ENCODE measurements at places on chromosomes 1 and 21. TPM values are rescaled to one million over a fixed set of nuclear protein-coding genes. Genes with fewer than 3 reads are reported as not detected.

LMOD1 gene
- 0.60 TPM for total RNA-seq

DNALI1 gene
- total RNA-seq: 26.7 TPM

ZSWIM5 gene
- 12.3 TPM for total RNA-seq

GBP5 gene
- total RNA-seq: not detected

CFAP126 gene
- 1.2 TPM for total RNA-seq

LCE1B gene
- not detected for total RNA-seq

VHLL gene
- total RNA-seq: not detected

DNA sequence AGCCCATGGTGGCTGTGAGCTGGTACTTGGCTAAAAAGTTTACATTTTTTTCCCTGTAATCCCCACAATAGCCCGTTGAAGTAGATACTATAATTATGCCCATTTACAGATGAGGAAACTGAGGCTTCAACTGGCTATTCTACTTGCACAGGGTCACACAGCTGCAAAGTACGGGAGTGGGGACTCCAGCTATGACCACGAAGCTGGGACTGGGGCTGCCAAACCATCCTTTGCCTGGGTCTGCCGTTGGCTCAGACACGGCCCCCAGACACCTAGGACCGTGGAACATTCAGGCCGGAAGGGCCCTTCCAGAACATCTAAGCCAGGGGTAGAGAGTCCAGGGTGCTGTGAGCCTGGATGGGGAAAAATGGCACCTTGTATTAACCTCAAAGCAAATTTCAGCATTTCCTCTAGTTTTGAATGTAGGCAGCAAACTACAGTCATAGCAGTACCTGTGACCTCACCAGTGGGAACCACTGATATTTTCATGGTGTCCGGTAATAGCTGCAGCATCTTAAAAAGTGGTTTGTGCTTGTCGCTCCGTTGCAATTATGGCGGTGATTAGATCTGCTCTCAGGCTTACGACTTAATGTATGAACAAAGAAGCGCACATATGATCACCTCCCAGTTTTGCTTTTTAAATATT, 4.3 kb downstream of the TP73 start:
- no peaks in the 10 kb centered on the region for H3K36me3 ChIP-seq
- no peak for DNase-seq
- no peak overlapping the region for H3K27ac ChIP-seq
- no peaks in the 10 kb centered on the region for H3K4me1 ChIP-seq

DNA sequence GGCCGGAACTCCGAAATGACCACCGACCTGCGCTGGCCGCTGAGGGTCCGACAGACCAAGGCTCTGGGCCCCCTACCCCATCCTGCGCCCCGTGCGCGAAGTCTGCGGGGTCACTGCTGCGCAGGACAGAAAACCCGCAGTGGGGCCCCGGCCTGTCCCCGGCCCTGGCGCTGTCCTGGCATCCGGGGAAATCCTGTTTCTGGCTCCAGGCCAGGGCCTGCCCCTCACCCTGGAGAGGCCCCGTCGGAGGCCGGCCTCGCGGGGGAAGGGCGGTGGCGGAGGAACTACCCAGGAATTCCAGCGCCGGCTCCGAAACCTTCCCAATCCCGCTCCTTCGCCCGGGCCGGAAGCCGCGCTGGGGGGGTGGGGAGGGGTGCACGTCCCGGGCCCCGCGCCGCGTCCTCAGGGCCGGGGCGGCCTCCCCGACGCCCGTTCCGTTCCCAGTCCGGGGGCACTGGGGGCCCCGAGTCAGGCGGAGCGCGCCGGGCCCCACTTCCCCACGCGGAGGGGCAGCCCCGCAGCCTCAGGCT, 77.0 kb downstream of the MORN1 start:
- H3K36me3 ChIP-seq: no peaks in the 10 kb centered on the region
- H3K4me1 ChIP-seq: peaks cover 8% of the 10 kb centered on the region
- no peaks in the 10 kb centered on the region for H3K27me3 ChIP-seq
- peak overlapping the region; percentile 60 for H3K27ac ChIP-seq
- peak; percentile 93 for DNase-seq
- H3K4me3 ChIP-seq: peak overlapping the region; percentile 78

DNA sequence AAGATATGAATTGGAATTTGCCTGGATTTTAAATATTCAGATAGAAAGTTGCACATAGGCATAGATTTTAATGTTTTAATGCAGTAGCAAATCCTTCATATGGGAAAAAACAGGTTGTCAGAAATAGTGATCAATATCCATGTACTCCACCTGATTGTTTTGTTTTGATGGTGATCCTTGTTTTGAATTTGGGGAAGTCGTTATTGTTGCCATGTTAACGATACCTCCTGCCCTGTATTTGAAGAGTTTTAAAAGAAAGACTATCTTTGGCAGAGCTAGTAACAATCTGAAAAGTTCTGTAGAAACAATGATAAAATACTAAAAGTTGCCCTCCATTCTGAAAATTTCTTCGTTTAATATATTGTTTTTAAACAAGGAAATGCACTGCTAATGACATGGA, 1.1 kb downstream of the CEP350 start:
- peak overlapping the region; percentile 98 for H3K4me3 ChIP-seq
- H3K4me1 ChIP-seq: no peaks in the 10 kb centered on the region
- no peak overlapping the region for H3K27ac ChIP-seq
- no peaks in the 10 kb centered on the region for H3K27me3 ChIP-seq
- no peaks in the 10 kb centered on the region for H3K36me3 ChIP-seq

DNA sequence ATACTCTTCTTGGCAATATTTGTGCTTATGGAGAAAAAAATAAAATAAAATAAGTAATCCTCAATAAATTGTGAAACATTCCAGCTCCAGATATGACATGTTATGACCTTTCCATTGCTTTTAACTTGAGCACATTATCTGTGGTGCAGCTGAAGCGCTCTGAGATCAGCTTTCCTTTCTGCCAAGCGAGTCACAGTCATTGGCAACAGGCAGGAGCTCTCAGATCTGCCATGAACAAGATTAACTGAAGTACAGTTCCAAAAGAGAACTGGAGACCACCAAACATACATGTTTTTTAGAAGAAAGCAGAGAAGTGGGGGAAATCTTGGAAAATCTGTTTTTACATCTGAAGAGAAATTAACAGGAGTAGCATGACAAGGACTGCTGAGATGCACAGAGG, 89.2 kb upstream of the DSCAM start:
- no peak overlapping the region for H3K27ac ChIP-seq
- DNase-seq: no peak
- no peaks in the 10 kb centered on the region for H3K36me3 ChIP-seq

GRCh38 chr1:174215766-174216165, 56.4 kb downstream of the RABGAP1L start:
- no peak for DNase-seq
- no peaks in the 10 kb centered on the region for H3K36me3 ChIP-seq
- no peak overlapping the region for H3K4me3 ChIP-seq

DNA sequence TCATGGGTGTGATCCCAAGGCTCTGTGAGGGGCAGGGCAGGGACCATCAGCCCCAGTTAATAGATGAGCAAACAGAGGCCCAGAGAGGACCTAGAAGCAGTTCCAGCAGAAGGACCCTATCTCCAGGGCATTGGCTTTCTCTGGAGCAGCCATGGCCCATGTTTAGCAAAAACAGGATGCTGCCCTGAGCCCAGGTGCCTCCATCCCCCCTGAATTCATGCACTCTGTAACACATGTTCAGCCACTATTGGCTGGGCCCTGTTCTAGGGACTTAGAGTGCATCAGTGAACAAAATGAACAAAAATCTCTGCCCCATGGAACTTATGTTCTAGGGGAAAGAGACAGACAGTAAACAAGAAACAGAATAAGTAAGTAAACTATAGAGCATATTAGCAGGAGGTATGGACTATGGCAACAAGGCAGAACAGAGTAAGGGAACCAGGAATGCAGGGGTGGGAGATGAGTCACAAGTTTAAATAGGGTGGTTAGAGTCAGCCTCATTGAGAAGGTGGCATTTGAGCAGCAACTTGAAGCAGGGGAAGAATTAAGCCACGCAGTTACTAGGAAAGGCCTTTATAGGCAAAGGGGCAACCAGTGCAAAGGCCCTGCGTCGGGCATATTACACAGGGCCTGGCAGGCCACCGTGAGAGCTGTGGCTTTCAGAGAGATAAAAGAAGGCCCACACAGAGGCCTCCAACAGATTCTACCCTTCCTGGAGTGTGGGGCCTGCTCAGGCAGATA, 185.9 kb upstream of the EDN2 start:
- H3K27ac ChIP-seq: no peak overlapping the region
- H3K27me3 ChIP-seq: no peaks in the 10 kb centered on the region
- no peak overlapping the region for H3K4me3 ChIP-seq
- DNase-seq: no peak

GRCh38 chr1:18526436-18527275, 45.9 kb downstream of the KLHDC7A start:
- no peak for DNase-seq
- H3K4me1 ChIP-seq: no peaks in the 10 kb centered on the region
- peaks cover 16% of the 10 kb centered on the region for H3K27me3 ChIP-seq
- H3K4me3 ChIP-seq: no peak overlapping the region
- no peak overlapping the region for H3K27ac ChIP-seq

DNA sequence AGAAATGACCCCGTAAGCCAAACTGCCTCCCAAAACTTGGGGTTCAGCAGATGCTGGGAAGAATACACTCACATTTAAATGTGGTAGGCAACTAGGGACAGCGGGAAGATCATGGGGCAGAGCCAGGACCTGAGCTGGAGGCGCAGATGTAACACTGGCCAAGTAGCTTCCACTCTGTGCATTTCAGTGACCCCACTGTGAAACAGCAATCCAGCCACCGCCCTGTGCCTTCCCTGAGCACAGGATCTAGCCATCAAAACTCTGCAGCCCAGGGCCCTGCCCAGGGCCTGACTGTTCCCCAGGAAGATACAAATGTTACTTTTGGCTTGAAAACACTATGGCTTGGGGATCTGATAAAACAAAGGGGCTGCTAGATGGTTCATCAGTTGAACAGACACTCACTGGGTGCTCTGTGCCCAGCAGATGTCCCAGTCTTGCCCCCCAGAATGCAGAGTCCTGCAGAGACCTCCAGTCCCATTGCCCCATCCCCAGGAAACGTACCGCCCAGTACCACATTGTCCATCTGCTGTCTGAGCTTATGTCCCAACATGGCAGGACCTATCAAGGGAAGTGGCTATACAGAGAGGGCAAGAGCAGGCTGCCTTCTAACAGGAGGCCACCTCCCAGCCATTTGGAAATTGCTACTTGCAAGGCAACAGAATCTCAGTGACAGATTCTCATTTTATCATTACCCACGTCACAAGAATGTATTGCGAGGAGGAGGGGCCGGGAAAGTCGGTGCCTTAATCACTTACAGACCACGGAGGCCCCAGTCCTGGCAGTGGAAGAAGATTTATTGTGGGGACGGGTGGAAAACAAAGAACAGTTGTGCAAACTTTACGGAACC, 124.0 kb downstream of the DMRTB1 start:
- no peaks in the 10 kb centered on the region for H3K36me3 ChIP-seq
- no peak overlapping the region for H3K4me3 ChIP-seq
- DNase-seq: peak; percentile 39
- no peaks in the 10 kb centered on the region for H3K27me3 ChIP-seq
- no peak overlapping the region for H3K27ac ChIP-seq

DNA sequence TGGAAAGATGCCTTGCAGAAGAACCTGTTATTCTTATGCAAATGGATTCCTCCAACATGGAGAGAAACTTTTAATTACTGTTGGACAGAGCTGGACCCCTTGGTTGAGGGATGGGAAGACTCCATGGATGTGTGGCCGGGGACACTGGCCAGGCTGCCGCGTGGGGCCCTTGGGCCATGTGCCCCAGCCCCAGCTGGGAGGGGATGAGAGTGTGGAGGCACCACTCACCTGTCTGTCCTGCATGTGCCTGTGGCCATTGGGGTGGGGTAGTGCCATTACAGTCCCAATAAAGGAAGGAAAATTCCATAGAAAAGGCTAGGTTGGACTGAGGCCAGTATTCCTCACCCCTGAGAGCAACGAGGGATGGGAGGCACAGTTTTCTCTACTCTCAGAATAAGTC, 564.5 kb upstream of the PTBP2 start:
- no peaks in the 10 kb centered on the region for H3K27me3 ChIP-seq
- H3K36me3 ChIP-seq: no peaks in the 10 kb centered on the region
- H3K4me3 ChIP-seq: no peak overlapping the region
- no peak overlapping the region for H3K27ac ChIP-seq

DNA sequence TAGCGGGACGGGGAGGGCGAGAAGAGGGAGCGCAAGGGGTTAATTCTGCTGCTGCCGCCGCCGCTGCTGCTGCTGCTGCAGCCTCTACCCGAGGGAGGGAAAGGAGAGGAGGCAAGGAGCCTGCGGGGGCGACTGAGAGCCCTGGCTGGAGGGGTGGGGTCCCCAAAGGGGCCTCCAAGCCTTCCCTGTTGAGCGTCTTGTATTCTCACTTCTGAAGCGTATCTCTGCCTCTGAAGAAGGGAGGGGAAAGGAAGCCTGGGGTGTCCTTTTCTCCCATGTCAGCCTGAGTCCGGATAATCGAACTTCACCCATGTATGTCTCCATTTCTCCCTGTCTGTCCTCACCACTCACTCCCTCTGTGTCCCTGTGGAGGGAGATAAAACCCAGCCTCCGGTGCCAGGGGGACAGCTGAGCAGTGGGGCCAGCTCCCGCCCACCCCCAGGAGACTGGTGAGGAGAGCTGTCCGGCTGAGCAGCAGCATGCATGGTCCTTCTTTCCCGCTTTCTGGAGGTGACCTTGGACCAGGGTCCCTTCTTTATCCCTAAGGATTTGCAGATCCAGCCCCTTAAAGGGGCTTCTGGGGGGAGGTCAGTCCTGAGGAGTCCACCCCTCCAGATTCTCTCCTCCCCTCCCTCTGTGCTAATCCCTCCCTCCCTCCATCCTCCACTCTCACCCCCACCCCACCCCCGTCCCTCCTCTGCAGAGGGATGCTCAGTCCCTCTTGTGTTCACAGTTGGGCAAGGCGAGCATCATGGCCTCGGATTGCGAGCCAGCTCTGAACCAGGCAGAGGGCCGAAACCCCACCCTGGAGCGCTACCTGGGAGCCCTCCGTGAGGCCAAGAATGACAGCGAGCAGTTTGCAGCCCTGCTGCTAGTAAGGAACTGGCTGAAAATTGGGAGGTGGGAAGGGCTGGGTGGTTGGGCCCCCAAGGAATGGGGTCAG, 1.0 kb downstream of the NCDN start:
- no peak overlapping the region for H3K27ac ChIP-seq
- peaks cover 9% of the 10 kb centered on the region for H3K4me1 ChIP-seq
- H3K4me3 ChIP-seq: peak overlapping the region; percentile 89
- peaks cover 19% of the 10 kb centered on the region for H3K36me3 ChIP-seq
- H3K27me3 ChIP-seq: no peaks in the 10 kb centered on the region

All from endodermal cell (in vitro differentiated cells).